ENCODE measurements at places on chromosomes 4 and X.

DNA sequence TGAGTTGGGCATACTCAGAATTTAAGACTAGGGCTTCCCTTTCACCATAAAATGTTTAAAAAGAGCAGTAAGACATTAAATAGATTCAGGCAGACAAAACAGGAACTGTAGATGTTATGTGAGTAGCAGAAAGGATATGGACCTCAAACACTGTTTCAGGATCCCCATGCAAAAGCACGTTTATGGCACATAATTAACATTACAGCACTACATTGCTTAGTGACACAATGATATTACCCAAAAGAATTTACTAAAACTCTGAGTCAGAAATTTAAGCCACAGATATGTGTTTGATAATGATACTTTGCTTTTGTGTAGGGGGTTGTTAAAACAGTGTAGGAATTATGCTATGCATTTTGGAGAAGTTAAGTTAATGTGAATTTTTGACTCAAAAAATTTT is 266.3 kb downstream of the PDGFC start:
- no peak for DNase-seq

DNA sequence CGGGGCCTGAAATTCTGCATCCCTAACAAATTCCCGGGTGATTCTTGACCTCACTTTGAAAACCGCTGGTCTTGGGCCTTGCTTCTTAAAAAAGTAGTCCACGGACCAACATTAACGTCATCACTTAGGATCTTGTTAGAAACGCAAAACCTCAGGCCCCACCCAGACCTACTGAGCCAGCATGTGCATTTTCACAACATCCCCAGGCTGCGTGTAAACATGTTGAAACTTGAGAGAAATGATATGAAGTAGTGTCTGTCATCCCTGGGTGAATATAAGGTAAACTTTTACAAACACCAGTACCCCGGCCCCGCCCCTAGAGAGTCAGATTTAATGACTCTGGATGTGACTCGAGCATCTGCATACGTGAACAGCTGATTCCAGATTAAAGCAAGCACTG is 33.7 kb downstream of the SORBS2 start:
- DNase-seq = peak; percentile 76

DNA sequence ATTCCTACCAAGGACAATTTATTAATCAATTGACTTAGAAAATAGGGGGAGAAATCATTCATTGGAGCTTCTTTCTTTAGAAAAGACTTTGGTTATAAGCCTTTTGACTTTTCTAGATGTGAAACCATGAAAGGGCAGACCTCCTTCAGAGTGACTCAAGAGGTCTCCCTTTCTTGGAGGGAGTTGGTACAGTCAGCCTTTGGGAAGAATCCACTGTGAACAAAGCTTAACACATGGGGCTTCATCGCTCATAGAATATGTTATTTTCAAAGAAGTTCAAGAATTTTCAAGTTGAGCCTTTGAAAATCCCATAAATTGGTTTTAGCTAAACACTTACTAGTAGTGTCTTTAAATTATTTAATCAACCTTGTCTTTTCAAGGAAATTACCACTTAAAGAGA is 28.0 kb downstream of the RIPPLY1 start:
- no peak for DNase-seq

DNA sequence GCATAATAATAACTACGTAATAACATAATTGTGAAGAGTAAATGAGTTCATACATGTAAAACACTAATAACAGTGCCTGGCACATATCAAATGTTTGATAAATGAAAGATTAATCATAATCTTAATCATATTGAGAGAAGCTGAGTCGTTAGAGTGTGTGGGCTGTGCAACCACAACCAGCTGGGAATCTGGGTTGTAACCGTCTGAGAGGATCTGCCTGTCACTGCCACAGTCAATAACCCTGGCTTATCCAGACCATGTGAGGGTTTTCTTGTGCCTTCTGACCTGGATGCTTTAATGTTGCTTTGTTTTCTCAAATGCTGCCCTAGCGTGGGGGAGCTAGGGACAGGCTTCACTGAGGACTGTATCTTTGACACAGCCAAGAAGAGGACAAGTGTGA is 73.9 kb downstream of the TRPC5 start:
- DNase-seq = no peak

DNA sequence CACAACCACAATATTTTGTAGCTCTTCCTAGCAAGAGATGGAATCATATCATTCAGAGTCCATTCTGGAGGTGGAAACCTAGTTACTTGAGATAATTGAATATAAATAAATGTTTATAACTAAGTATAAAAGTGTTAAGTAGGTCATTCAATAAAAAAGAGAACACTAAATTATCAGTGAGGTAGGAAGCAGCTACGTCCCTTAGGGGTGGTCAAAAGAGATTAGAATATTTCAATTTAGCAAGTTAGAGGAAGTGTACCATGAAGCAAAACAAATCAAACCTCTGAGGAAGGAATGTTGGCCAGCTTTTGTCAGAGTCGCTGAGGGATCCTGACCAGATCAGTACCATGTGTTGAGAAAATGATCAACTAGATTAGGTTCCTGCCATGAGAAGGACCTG is 38.0 kb downstream of the GK2 start:
- no peak for DNase-seq

- DNase-seq = no peak
Observed at GRCh38 chr4:10670321-10670720, 14.2 kb downstream of the CLNK start.

DNA sequence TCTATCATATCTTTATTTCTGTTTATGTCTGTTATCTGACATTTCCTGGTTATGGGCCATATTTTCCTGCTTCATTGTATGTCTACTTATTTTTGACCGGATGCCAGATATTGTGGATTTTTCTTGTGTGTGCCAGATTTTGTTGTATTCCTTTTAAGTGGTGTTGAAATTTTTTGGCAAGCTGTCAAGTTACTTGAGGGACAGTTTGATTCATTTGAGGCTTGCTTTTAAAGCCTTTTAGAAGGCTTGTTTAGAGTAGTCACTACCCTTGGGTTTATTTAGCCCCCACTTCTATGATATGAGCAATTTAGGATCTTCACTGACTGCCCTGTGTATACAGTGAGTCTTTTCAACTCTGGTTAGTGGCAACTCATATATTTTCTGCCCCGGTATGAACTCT is 29.2 kb upstream of the NPY2R start:
- DNase-seq = no peak

DNA sequence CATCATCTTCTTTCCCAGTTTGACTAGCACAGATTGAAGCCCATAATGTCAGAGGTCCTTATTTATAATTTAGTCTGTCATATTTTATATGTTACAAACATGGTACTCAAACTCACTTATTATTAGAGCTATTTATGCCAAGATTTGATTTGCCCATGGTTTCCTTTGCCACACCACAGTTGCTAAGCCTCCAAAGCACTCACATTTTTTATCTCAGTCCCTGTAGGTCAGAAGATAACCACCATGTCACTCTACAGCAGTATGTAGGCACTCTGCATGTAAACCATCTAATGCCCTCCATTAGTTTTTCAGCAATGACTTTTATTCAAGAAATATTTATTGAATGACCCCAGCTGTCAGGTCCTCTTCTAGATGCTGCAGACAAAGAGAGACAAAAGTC is 6.7 kb downstream of the STATH start:
- no peak for DNase-seq

GRCh38 chr4:132437117-132437516 is 712.0 kb upstream of the PCDH10 start:
- DNase-seq = no peak

DNA sequence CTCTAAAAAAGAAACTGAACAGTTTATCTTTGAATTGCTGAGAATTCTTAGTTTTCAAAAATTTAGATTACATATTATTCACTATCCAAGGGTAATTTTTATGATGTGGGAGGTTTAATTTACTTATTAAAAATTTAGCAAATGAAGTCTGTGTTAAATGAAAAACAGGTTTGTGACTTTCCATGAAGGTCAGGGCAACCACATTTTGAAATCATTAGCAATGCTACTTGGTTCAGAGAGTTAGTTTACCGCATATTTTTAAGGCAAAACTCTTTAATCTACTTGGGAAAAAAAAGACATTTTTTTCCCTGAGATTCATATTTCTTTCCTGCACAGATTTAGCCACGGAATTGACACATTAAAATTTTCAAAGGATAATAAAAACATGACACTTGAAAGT is 37.3 kb upstream of the PRSS12 start:
- no peak for DNase-seq

- DNase-seq = no peak
Observed at GRCh38 chr4:184313702-184314659, 96.3 kb upstream of the ENPP6 start.

- no peak for DNase-seq
Observed at GRCh38 chr4:116529129-116529528, 556.2 kb downstream of the TRAM1L1 start.

DNA sequence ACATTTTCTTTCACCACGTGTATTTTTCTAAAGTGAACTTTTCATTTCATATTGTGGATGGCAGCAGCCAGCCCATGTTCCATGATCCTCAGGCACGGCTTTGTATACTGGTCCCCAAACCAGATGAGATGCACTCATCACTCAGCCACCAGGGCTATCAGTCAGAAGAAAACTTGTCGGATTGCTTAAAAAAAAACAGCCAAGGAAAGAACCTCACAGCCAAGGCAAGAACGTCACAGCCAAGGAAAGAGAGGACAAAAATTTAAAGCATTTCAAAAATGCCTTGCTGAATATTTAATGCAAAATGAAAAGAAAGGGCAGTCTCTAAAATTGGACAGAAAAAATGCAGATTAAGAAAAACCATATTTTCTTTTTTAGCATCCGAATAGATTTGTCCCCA is 333.3 kb downstream of the PDGFC start:
- DNase-seq = no peak

DNA sequence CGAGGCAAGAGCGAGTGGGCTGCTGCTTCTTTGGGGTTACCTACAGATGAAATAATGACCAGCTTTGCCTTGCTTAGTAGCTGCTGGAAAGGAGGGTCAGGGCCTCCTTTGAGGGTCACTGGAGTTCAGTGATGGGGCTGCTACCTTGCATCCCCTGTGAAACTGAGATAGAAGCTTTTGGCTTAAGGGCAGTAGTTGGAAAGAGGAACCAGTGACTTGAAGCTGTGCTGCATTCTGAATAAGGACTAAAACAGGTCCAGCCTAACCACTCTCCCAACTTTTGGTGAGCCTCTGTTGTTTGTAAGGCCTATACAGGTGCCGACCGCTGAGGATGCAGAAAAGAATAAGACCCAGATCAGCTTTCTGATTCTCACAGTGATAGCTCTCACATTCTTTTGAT is 41.2 kb downstream of the RASL11B start:
- DNase-seq = no peak

DNA sequence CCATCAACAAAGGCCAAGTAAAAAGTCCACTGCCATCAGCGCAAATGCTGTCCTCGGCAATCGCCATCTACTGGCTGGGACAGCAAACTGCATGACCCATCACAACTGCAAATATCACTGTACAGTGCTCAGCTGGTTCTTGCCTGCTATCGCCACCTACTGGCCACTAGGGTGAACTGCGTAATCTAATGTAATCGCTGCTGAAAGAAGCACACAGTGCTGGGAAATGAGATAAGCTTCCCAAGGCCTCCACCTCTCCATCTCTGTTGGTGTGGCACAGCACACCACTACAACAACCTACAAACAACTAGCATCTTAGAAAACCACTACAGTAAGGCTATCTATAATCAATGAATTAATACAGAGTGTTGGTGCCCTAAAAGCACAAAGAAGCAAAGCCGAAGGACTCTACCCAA is 298.3 kb downstream of the TEX13A start:
- DNase-seq = no peak

DNA sequence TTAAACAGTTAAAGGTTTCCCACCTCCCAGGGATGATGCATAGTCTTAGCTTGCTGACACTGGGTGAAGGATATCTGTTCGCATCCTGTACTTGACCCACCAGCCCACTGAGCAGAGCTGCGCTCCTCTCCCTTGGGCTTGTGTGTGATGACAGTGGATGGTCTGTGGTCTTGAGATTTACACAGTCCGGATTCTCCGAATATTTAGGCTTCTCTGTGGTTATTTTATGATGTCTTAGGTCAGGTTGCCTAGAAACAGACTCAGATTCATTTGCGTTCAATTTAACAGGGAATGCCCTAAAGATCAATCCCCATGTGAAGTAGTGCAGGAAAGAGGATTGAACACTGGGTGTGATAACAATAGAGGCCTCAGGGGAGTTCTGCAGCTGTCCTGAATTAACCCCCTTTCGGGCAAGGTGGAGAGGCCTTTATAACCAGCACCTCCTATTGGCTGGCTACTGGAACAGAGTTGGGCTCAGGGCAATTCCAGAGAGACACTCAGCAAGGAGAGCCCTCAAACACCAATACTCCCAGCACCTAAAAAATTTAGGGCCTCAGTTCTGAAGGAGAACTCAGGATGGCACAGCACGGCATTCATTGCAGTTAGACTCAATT is 653.2 kb upstream of the GALNT7 start:
- no peak for DNase-seq

DNA sequence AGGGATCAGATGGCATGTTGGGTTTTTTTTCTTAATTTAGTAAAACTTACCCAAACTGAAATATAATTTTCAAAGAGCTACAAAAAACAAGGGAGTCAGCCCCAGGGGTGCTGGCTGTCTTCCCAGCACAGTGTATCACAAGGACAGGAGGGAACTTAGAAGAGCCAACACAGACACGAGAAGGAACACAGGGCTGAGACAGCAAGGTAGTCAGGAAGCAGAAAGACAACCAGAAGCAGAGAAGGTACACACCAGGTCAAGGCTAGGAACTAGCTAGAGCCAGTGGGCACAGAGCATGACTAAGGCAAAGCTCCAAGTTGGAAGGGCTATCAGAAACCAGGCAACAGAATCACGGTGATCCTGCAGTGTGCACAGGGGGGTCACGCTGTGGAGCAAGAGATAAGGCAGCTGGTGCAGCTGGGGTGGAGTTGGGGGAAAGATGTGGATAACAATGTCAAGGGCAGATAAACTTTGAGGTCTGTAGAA is 168.7 kb downstream of the NR3C2 start:
- no peak for DNase-seq

DNA sequence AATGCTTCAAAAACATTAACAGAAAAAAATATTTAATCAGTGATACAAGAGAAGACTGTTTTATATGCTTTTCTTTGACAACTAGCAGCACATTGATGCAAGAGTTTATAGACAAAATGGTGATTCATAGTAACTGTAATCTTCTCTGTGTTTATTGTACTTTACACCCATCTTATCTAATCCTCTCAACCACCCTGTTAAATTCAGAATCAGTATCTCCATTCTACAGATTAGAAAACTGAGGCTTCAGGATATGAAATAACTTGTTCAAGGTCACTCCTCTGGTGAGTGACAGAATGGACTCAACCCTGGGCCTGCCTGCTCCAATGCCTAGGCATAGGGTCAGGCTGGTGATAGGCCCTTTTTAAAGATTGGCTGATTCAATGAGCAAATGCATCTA is 26.1 kb upstream of the TMEM184C start:
- DNase-seq = no peak

DNA sequence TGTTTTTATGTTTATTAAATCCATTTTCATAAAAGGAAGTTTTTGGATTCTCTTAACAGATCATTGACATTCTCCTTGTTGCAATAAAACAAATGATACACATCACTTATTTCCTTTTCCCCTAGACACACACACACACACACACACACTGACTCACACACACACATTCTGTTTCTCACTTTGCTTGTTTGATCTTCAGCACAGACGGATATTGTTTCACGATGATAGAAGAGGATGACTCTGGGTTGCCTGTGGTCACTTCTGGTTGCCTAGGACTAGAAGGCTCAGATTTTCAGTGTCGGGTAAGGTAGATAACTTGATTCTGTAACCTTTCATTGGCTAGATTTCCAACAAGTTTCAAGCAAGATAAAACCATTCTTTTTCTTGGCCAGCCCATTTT is 356.8 kb downstream of the BMPR1B start:
- no peak for DNase-seq

Measured in RWPE2 (cell line).